NCI-H1436 treated with DMSO at 0.1 percent for 48 hours (cell line): ENCODE measurements at places on chromosomes 12 and 14.

GRCh38 chr14:82192387-82192786, 658.7 kb upstream of the SEL1L start:
- no peak for DNase-seq

DNA sequence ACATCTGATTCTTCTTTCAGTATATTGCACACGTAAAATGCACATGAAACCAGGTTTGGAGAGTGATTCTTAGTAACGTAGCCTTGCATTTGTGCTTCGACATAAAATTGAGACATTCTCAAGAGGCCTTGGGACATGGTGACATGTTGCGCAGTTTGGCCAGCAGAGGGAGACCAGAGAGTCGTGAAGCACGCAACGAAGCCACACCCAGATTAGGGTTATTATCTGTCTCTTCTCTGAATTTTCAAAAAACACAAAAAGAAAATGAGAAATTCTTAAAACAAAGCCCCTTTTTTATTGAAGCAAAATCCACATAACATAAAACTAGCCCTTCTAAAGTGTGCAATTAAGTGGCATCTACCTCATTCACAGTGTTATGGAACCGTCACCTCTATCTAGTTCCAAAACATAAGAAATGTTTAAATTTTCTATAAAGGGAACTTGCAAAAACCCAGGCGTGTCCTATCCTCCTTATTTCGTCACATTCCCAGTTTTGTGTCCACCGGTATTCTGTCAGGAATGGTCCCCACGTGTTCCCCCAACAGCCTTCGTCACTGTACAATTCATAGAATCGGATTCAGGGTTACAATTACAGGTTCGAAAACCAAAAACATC, 108.8 kb upstream of the ATF7IP start:
- no peak for DNase-seq

GRCh38 chr12:68904351-68904962, 28.5 kb downstream of the CPM start:
- no peak for DNase-seq

DNA sequence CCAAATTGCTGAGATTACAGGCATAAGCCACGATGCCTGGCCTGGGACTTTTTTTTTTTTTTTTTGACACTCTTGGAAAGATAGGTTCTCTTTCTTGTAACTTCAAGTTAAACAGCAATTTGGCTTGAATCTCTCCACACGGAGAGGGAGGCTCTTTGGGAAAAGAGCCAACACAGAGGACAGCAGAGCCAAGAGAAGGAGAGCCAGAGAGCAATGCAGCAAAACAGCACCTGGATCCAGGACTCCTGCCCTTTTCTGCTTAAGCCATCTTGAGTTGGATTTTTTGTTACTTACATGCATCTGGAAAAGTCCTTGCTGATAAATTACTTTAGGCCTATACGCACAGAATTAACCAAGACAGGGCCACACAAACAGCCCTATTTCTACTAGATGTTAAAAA, 176.8 kb downstream of the APAF1 start:
- no peak for DNase-seq

GRCh38 chr12:11513288-11513687, 117.9 kb upstream of the PRB2 start:
- no peak for DNase-seq

- DNase-seq, result no peak
These were observed 32.4 kb downstream of the YY1 start for GRCh38 chr14:100271247-100271939.

DNA sequence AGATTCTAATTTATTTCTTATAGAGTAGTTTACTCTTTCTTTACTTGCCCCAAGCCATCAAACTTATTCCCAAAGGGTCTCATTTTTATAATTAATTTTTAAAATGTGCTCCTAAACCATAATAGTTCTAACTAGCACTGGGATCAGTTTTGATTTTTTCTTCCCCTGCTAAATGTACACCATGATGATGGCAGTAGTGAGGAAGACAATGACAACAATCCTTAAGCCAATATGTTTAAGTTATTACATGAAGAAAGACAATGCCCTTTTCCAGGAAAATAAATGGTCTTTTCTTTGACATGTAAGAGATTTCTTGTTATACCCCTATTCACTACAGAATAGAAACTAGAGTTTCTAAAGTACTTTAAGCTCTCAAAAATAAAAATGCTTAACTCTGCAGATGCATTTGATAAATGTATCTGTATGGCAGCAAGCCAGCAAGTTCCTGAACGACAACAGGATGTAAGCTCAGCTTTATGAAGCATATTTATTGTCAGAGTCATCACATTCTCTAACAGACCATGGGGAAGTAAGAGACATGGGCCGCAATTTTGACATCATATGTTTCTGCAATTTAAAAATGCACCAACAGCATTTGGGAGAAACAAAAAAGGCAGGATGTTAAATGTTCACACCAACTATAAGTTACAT, 36.0 kb upstream of the SNX6 start:
- DNase-seq, result no peak
